Ascending aorta (tissue), 2 donors: ENCODE measurements at places on chromosomes 3 and 15. TPM values are rescaled to one million over a fixed set of nuclear protein-coding genes. Genes with fewer than 3 reads are reported as not detected.
A peak's percentile ranks its signal among the peaks of the same experiment; 100 is the strongest.

DNA sequence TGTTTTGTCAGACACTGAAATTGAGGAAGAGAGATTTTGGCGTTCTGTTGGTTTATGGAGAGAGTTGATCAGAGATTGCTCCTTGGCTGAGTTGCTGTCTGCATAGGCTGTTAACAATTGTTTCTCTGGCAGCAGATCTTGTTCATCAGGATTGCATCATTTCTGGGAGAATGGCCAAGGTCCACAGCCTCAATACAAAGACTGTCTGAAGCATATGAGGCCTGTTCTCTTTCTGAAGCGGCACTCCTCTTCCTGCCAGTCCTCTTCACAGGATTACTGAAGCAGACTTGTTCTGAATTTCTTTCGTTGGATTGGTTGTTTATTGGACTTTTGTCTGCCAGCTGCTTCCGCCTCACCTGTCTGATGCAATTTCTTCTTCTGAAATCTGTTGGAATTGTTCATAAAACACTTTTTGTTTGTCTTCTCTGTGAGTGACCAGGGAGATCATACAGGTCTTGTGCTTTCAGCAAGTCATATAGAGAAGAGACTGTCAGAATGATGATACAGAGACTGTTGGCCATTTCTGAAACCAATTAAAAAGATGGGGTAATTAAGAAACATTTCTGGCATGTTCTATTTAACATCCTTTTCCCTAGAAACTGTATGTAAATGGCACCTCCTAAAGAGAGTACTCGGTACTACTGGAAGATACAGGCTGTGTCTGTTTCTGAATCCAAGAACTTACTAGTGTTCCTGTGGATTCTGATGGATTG is 25.5 kb downstream of the SETD5 start:
- peak; percentile 14 for DNase-seq

- DNase-seq: no peak
These were observed 4.6 kb upstream of the ALCAM start for GRCh38 chr3:105362021-105362665.

DNA sequence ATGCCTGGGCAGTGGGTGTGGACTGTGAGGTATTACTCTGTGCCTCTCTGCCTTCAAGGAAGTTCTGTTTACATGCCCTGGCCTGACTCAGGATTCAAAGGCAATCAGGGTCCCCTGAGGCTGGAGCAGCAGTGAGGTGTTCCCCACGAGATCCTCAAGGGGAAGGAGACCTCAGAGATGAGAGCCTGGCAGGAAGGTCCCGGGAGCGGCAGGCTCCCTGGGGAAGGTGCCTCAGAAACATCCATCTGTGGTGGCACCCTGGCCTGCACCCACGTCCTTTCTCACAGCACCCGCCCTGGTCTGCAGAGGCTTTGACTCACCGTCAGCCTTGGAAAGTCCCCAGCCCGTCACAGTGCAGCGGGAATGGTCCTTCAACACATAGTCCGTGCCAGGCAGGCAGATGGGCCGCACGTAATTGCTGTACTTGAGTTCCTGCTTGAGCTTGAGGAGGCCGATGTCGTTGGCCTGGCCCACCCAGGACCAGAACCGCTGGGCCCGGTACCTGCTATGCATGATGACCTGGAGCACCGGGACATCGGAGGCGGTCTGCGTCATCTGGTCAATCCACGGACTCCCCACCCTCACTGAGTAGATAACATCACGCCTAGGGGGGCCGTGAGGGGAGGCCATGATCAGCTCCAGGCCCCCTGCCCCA is 3.6 kb downstream of the PRSS50 start:
- DNase-seq: no peak

GRCh38 chr3:125003859-125004595 is 51.8 kb downstream of the HEG1 start:
- DNase-seq: no peak

DNA sequence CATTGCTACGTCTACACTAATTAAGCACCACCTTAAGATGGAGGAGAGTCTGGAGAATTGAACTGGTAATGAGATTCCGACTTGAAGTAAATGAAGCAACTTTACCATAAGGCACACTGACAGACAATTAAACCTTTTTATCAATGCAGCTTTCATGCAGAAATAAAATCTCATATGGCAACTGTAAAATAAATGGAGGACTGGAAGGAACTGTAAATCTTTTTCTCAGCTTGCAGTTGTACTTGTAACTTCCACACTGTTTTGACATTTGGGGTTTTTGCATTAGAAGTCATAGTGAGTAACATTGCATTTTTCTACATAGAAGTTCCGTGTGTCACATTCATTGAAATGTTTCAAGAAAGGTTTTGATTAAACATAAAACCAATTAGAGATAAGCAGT is 705.3 kb downstream of the NLGN1 start:
- DNase-seq: no peak

- DNase-seq: no peak
These were observed 13.9 kb downstream of the ITGB5 start for GRCh38 chr3:124873226-124873625.

DNA sequence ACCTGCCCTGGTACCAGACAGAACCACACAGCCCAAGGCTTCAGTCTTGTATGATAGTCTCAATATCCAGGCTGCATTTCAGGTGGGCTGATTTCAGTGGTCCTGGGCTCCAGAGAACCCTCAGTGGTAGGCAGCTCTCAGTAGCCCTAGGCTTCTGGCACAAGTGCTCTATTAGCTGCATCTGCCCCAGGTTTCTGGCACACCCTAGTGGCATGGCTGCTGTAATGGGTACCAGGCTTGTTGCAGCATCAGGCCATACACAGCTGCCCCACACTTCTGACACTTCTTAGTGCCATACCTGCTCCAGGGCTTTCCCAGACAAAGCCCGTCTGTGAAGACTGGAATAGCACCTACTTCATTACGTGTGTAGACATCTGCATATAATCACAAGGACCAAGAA is 1062.2 kb upstream of the EPHA6 start:
- no peak for DNase-seq

DNA sequence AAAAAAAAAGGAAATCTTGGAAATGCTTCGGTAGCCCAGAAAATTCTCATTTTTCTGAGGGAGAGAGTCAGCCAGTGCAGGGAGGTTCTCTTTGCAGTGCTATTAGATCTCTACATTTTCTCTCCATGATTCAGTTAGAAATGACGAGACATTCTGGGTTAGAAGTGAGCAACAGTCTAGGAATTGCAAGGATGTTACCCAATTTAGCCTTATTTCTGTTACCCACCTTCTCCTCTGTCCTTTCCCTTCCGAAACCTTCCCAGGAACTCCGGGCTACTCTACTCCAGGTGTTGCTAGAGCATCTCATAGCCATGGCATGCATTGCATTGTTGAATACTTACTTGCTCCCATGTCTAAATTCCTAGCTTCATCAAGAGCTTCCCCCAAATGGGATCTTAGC is 106.8 kb downstream of the EDEM1 start:
- no peak for DNase-seq

GRCh38 chr15:82858932-82859331 is 49.5 kb downstream of the WHAMM start:
- no peak for DNase-seq

GRCh38 chr3:176780766-176781165 is 416.5 kb downstream of the TBL1XR1 start:
- no peak for DNase-seq

GRCh38 chr15:62807539-62808130 is 234.9 kb upstream of the TPM1 start:
- no peak for DNase-seq

- no peak for DNase-seq
These were observed 8.4 kb downstream of the ACOX2 start for GRCh38 chr3:58528629-58529028.

- no peak for DNase-seq
These were observed 2.6 kb upstream of the IDH3A start for GRCh38 chr15:78146425-78147154.

DNA sequence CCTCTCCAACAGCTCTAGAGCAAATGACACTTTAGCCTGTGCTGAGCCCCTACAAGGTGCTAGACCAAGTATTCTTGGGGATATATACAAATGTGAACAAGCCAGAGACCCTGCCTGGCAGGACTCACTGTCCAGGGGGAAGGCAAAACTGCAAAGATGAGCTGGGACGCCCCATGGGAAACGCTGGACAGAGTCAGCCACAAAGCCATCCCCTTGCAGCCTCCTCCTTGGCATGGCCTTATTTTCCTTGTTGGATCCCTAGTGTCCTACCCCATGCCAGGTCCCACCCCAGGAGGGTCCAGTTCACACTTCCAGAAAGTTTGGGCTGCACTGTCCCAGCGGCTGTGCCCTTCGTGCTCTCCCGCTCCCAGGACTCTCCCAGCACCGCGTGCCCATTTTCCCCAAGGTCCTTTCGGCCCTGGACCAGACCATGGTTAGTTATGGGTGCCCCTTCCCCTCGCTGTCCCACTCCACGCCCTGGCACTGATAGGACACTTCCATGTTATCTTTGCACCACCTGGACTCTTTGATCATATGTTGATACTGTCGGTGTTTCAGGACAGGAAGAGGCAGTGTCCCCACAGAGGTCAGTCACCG is 5.8 kb upstream of the NRROS start:
- no peak for DNase-seq

- DNase-seq: no peak
These were observed 42.5 kb upstream of the DYNC1LI1 start for GRCh38 chr3:32613183-32613582.

DNA sequence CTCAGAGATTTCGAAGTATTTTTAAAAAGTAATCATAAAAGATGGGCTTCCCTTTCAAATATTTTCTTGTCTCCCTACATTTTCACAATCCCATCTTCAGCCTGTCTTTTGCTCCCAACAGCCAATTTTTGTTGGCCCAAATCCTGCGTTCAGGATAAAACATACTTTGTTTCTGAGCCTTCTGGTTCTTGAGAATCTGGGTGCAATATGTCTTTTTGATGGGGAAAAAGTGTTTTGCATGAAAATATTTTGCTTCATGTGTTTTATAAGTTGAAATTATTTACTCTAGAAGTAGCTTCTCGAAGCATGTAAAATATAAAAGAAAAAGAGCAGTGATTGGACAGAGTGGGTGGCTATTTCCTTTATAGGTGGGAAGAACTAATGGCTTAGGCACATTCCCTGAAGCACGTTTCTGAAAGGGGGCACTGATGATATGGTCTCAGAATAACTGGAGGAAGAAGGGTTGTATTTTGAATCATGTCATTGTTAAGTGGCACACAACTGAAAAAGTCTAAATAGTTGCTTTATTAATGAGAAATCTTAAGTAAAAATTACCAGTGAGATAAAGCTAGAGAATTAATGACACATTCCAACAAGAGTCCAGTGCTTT is 3.9 kb downstream of the UNC13C start:
- no peak for DNase-seq

GRCh38 chr15:74307827-74308811 is 59.3 kb downstream of the CYP11A1 start:
- DNase-seq: no peak

DNA sequence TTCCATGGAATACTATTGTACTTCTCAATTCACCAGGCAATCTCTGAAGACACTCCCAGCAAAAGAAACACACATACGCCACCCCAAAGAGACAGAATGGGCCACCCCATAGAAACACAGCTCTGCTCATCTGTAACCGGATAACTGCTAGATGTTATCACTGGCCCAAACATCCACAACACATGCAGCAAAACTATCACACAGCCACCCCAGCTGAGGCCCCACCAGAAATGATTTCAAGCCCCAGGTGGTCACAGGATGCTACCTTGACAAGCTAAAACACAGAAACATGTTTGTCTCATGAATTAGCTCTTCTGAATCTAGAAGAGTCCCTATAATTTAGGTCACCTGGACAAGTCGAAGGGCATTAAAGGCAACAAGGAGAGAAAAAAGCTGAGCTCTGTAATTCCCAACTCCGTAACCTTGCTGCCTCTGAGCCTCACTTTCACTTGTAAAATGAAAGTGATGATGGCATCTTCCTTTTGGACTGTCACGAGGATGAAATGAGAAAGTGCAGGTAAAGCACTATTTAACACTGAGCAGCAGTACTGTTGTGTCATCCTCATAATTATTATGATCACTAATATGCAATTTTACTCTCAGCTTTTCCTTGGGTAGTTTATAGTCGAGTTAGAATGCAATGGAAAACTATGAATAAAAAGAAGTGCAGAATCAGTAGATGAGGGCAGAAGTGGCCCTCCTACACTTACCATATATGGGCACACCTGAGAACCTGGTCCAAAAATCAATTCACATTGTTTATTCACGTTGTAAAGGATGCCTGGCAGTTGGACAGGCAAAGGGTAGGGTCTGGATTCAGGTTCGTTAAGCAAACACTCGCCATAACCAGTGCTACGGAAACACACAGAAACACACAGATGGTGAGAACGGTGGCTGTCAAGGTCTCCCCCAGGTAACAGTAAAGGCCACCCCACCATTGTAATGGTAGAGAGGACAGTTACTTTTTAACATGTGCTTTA is 38.6 kb downstream of the ADAMTS9 start:
- DNase-seq: no peak

DNA sequence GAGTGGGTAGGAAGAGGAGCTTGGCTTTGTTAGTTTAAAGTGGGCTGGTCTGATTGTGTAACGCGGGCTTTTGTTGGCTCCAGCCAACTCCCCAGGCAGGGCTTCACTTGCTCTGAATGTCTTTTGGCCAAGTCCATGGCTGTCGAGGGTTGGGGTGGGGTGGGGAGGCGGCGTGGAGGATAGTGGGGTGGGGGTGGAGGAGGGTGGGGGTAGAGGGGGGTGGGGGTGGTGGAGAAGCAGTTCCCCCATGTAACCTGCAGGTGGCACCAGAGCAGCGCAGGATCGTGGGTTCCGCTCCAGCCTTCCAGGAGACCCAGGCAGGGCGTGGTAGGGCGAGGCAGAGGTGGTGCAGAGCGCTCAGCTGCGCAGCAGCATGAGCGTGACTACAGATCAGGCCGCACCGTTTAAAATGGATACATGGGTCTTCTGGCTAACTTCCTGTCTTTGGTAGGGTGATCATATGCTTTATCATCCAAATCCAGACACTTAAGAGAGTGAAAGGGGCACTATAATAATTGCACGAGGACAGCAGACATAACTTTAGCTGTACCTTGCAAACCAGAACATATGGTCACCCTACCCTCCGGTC is 28.3 kb downstream of the GOLGA6A start:
- DNase-seq: peak; percentile 86

GRCh38 chr3:128427872-128428822 is 38.5 kb downstream of the DNAJB8 start:
- no peak for DNase-seq

GRCh38 chr3:189298469-189299375 is 127.0 kb downstream of the TPRG1 start:
- DNase-seq: no peak

GRCh38 chr3:195020921-195021320 is 250.0 kb downstream of the XXYLT1 start:
- DNase-seq: no peak

Gene SERPINI1
- 6.3 TPM for total RNA-seq

Gene CACNA1D
- total RNA-seq: 0.43 TPM

Gene CCR3
- not detected for total RNA-seq

Gene FURIN
- total RNA-seq: 86.3 TPM

Gene C2CD4B
- 100 TPM for total RNA-seq

Gene OR5H2
- total RNA-seq: not detected

Gene HTR3E
- total RNA-seq: not detected

Gene IMPDH2
- total RNA-seq: 101 TPM

Gene GP5
- 0.11 TPM for total RNA-seq

Gene ST8SIA2
- total RNA-seq: not detected

Gene GPR149
- total RNA-seq: not detected
